Mesenchymal stem cell (in vitro differentiated cells and primary cell): ENCODE measurements at places on chromosomes 4 and X.
A peak's percentile ranks its signal among the peaks of the same experiment; 100 is the strongest.

- peak; percentile 95 for DNase-seq
These were observed 424.2 kb downstream of the PDGFC start for GRCh38 chr4:156547439-156547838.

DNA sequence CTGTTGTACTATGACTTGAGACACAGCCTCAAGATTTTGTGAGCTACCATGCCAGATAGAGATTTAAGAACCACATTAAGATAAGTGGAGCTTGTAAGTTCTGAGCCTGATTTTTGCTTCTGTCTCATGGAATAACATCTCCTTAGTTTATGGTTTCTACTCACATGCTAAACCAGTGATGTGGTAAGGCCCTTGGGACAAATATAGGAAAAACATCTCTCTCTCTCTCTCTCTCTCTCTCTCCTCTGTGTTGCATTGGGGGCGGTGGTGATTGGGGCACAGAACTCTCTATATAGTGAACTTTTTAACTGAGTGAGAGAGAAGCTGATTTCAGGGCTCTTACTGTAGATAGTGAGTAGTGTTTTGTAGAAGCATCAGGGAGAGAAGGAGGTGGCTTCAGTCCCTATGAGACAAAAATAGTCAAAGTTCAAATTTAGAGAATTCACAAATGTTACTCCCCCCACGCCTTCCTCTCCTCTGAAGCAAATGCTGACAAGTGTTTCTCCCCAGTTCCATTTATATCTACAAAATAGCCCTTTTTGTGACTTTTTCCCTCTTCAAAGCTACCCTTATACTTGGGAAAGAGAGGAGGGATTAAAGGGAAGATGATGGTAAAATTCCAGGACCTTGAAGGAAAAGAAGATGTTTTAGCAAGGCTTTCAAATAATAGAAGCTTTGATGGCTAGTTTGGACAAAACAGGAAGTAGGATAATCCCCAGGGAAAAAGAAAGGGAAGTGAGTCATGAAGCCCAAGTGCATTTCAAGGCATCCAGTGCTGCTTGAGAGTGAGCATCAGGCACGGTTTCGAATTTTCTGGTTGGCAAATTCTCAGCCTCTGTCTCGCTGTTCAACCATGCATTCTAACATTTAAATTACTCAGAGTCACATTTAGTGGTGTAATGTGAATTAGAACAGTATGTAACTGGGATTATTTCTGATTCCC is 134.3 kb upstream of the AP1S2 start:
- DNase-seq: peak; percentile 77

- no peak for DNase-seq
These were observed 63.7 kb downstream of the MSX1 start for GRCh38 chr4:4923201-4923600.

- no peak for DNase-seq
These were observed 10.7 kb upstream of the WDR17 start for GRCh38 chr4:176054942-176055341.

DNA sequence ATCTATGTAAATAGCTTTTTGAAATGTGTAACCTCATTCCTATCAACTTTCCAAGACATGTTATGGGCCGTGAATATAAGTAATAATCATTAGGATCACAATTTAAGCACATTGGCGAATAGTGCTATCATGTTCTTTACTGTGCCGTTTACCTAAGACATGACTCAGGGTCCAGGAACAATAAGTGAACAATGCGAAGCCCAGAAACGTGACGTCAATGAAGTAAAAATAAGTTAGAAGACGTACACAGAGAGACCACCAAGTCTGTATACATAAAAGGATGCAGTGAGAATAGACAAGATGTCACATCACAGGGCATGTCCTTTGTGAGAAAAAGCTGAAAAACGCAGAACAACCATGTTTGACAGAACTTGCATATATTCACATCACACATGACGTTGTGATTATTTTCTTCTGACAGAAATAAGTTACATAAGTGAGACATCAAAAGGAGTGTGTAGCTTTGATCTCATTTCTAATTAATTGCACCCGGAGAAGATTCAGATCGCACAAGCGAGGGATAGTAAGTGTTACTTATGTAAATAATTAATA is 49.4 kb upstream of the FAT1 start:
- no peak for DNase-seq
